Left cardiac atrium (tissue), 4 donors: ENCODE measurements at places on chromosomes 12 and 14. TPM values are rescaled to one million over a fixed set of nuclear protein-coding genes. Genes with fewer than 3 reads are reported as not detected.

The DTD2 gene
- total RNA-seq = 7.6 TPM

The WSCD2 gene
- 0.44 TPM for total RNA-seq

The P3H3 gene
- total RNA-seq = 22.3 TPM

The PRH2 gene
- total RNA-seq = not detected

The RASSF9 gene
- total RNA-seq = 2.5 TPM

The PRB2 gene
- not detected for total RNA-seq

The XPOT gene
- 38.2 TPM for total RNA-seq

The GALNT8 gene
- 3.5 TPM for total RNA-seq

The KIF5A gene
- total RNA-seq = 0.10 TPM

The OTOGL gene
- 8.4 TPM for total RNA-seq

The GNPTAB gene
- 41.1 TPM for total RNA-seq

The ESRRB gene
- 5.5 TPM for total RNA-seq

The RIN3 gene
- 19.9 TPM for total RNA-seq

The RFX4 gene
- not detected for total RNA-seq

The CCDC60 gene
- total RNA-seq = not detected

The NTF3 gene
- 0.97 TPM for total RNA-seq

The TAS2R8 gene
- total RNA-seq = 0.26 TPM

The SPTB gene
- 58.2 TPM for total RNA-seq

The ADAM21 gene
- 0.65 TPM for total RNA-seq

The MVK gene
- total RNA-seq = 11.2 TPM

The VRTN gene
- not detected for total RNA-seq

The PUS1 gene
- 19.2 TPM for total RNA-seq

The SERPINA3 gene
- 284 TPM for total RNA-seq

The B3GNT4 gene
- total RNA-seq = not detected

The ITGB7 gene
- total RNA-seq = 2.1 TPM

The GDF3 gene
- 0.26 TPM for total RNA-seq

The BIN2 gene
- 3.2 TPM for total RNA-seq
